ENCODE measurements at places on chromosomes 6 and 20.

- no peak for DNase-seq
Observed at GRCh38 chr6:168015482-168016175, 18.2 kb downstream of the KIF25 start.

DNA sequence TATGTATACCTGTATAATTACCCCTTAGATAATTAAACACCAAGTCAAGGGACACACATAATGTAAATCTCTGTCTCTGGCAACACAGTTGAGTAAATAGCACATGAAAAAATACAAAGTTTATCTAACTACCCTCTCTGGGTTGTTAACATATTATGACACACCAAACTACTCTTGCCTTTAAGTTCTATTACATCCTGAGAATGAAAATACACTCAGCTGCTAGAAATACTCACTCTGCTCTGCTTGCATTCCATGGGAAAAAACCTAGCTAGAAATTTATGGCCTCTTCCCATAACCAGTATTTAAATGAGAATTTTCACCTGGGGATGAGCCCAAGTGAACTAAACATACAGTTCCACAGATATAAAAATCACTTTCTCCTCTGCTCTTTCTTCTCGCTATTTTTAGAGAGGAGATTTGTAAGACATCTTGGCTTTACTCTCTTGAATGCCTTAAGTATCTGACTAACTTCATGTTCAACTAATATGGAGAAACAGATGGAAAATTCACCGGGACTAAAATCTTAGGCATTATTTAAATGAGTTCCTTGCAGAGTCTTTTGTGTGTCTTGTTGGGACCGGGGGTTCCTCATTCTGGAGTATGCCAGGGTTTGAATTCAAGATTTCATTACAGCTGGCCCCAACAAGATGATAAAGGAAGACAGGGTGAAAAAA lies 140.9 kb downstream of the GJA10 start:
- no peak for DNase-seq

DNA sequence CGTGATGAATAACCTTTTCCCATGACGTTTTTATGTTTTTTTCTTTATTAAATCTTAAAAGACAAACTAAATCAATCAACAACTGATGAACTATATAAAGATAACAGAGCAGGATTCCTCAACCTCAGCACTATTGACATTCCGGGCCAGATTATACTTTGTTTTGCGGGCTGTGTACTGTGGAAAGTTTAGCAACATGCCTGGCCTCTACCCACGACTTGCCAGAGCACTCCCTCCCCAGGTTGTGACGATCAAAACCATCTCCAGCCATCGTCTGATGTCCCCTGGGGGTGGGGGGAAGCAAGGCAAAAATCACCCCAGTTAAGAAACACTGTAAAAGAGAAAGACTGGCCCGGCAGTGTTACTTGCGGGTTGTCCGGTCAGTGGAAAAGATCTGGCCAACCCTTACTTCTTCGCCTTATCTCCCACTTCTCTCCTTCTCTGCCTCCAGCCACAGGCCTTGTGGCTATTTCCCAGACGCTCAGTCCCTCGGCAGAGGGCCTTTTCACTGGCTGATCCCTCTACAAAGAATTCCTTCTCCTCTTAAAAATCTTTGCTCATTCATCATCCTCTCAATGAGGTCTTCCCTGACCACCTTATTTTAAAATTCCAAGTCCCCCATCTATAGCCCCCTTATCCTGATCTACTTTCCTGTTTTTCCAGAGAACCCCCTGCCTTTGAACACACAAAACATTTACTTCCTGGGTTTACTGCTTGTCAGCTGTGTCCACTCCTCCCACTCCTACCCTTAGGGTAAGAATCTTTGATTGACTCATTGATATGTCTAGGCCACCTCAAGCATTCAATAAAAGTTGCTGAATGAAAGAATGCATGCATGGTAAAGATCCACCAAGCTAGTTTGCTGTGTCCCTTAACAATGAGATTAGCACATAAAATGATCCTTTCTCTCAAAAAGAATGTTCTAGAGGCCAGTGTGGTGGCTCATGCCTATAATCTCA lies 14.7 kb upstream of the RAB22A start:
- no peak for DNase-seq

GRCh38 chr6:108074057-108074358 lies 533 bp downstream of the OSTM1 start:
- no peak for DNase-seq

DNA sequence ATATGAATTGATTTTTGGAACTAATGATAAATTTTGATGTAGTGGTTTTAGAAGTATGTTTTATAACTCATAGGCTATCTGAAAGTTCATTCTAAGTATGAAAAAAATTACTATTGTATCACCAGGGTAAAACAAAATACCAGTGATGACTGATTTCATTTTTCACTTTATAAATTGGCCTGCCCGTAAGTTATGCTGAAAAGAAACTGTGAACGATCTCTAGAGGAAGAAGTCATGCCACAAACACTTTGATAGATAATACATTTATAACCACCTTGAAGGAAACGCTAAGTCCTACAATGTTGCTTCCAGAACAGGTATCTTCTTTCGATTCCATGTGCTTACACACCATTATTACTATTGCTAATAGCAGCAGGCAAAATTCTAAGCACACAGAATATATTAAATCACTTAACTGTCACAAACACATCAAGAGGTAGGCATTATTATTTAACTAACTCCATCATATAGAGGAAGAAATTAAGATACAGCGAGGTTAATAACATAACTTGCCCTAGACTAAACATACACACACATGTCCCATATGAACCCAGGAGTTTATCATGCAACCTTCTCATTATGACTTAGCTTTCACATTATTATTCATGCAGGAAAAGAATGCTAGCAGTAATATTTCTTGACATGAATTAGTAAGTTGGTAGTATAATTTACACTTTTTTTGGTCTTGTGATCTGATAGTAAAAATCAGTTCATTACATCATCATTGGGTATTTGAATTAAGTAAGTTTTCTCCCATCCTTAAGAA lies 44.7 kb downstream of the RGS17 start:
- no peak for DNase-seq

DNA sequence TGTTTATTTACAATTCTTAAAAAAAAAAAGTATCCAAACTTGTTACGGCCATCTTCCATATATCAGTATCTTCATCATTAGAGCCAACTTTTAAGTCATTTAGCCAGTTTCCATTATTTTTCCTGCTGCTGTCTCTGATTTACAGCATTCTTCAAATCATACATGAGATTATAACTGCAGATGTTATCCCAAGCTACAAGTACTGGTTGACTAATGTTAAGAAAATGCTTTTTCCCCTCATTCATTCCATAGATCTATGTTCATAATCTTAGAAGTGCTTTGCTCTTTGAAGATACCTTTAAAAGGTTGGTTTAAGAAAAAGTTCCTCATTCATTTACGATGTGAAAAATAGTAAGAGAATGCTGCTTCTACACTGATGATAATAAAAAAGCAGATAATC lies 158.7 kb downstream of the RNGTT start:
- DNase-seq: no peak

GRCh38 chr20:15081261-15081660 lies 743.8 kb upstream of the FLRT3 start:
- no peak for DNase-seq

- no peak for DNase-seq
Observed at GRCh38 chr20:25548613-25549086, 36.7 kb downstream of the NINL start.

- DNase-seq: no peak
Observed at GRCh38 chr20:17430125-17430950, 100.8 kb downstream of the BFSP1 start.

DNA sequence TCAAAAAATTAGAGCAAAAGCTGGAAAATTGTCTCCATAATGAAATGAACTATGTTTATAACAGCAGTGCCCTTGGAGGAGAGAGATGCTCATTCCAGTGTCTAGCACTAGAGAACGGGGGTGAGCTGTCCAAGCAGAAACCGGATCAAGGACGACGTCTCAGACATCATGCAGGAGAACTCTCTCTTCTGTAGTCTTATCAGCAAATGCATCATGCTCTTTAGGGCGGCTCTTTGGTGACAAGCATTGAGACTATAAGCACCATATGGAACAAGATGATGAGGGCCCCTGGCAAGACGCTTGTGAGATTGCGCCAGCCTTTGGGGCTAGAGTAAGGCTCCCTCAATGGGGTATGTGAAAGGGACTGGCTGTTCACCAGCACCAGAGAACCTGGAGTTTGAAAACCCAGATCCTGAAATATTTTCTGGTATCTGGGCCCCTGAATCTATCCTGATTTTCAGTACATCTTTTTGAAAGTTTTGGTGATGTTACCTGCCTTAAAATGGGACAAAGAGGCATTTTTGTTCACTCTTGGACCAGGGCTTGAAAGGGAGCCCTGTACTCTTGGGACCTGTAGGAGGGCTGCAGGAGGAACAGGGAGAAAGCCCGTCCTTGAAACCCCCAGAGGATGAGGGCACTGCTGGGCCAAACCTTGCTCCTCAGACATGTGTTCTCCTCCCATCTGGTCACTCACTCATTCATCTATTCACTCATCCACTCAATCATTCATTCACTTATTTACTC lies 127.6 kb downstream of the TTLL2 start:
- no peak for DNase-seq

GRCh38 chr20:48807586-48808381 lies 20.0 kb downstream of the PREX1 start:
- no peak for DNase-seq

- DNase-seq: no peak
Observed at GRCh38 chr20:62741191-62741691, 32.6 kb downstream of the NTSR1 start.

DNA sequence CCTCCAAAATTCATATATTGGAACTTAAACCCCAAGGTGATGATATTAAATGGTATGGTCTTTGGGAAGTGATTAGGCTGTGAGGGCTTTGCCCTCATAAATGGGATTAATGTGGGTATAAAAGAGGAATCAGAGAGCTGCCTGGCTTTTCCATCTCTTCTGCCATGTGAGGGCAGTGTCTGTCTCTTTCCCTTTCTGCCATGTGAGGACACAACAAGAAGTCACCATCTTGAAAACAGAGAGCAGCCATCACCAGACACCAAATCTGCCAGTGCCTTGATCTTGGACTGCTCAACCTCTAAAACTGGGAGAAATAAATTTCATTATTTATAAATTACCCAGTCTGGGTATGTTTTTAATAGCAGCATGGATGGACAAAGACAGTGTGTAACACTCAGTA lies 263.0 kb downstream of the PAX1 start:
- DNase-seq: no peak
